ENCODE measurements at places on chromosomes 3 and 15.
A peak's percentile ranks its signal among the peaks of the same experiment; 100 is the strongest.

DNA sequence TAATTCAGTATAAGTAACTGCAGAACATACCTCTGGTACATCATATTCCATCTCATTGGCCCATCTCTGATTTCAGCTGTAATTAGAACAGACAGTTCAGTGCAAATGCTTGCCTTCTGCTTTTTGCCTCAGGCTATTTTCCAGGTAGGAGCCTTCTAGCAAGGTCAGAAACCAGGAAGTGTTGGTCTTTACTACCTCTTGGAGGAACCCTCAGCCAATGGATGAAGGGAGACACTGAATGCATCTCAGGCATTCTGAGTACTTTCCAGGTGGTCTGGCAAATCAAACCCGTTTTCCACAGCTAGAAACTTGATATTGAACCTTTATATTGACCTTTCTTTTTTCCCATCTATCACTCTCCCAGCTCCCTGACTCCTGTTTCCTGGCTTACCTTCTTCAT, 348.5 kb upstream of the SOX2 start:
- DNase-seq, result no peak

DNA sequence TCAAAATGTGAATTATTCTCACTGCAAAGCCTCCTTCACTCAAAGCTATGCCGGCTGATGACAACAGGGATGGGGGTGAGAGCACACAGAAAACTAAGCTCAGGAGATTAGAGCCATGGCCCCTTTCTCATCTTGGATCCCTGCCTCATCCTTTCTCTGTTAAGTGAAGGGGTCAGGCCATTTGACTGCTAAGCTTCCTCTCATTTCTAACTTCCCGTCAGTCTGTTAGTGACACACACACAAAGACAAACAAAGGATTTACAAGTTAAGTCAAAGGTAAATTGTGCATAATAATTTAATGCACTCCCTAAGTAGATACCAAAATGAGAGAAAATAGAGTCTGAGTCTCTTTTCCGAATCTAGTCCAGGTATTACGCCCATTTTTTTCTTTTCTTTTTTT, 1.2 kb downstream of the SS18L2 start:
- no peak for DNase-seq

GRCh38 chr3:9690451-9691450, 12.9 kb upstream of the CPNE9 start:
- DNase-seq, result no peak

DNA sequence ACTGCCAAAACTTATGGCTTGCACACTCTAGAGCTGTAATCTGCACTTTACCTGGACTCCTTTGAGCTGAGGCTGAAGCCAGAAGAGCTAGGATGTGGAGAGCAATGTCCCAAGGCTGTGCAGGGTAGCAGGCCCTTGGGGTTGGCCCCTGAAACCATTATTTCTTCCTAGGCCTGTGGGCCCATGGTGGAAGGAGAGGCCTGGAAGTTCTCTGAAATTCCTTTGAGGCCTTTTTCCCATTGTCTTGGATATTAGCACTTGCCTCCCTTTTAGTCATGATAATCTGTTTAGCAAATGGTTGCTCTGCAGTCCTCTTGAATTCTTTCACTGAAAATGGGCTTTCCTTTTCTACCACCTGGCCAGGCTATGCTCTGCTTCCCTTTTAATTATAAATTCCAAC, 102.0 kb upstream of the SGO1 start:
- DNase-seq, result no peak

DNA sequence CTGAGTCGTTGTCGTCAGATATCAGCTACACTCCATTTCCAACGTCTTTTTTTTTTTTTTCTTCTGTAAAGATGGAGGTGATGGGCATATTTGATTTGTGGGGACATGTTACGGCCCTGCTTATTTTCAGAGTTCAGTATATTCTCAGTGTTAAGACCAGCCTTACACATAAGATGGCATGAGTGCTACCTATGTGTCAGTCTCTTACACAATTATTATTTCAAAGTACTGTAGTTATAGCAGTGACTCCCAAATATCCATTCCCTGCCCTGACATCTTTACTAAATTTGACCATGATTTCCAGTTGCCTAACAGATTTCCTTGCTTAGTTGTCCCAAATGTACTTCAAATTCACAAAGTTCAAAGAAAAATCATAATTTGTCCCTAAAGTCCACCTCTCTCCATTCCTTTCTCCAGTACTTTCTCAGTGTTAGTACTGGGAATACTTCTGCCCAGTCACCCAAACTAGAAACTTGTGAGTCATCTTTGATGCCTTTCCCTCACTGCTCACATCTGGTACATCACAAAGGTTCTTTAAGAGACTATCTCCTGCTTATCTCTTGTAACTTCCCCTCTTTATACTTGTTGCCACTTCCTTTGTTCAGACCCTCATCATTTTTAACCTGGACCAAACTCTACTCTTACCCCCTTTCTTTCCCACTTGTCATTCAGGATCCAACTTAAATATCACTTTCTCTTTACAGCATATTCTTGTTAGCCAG, 67.0 kb downstream of the ZNF609 start:
- DNase-seq, result no peak

DNA sequence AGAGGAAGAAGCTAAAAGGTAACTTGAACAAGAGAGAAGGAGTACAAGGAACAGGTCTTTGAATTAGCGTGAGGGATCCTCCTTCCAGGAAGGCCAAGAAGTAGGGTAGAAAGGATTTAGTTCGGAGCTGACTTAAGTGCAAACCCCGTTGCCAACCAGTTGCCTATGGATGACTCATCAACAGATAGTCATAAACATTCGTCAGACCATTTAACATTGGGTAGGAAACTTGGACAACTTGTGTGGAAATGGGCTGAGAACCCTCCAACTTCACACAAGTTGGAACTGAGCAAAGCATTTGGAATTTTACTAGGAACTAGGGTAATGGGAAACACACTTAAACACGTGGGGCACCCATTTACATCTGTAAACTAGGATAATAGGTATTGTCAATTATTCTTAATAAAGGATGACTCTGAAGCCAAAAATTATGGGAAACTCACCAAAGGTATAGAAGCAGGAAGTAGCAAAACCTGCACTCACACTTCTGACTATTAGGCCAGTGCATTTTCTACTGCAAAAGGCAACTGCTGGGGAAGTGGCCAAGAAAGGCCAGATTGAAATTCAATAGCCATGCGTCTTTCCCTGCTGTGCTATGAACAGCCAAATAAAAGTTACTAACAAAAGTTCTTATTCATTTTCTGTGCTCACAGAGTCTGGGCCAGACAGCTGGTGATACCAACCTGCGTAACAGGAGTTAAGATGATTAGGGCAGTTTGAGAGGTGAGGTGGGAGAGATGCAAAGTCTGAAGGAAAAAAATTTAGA, 174.5 kb upstream of the TMC3 start:
- DNase-seq, result no peak

DNA sequence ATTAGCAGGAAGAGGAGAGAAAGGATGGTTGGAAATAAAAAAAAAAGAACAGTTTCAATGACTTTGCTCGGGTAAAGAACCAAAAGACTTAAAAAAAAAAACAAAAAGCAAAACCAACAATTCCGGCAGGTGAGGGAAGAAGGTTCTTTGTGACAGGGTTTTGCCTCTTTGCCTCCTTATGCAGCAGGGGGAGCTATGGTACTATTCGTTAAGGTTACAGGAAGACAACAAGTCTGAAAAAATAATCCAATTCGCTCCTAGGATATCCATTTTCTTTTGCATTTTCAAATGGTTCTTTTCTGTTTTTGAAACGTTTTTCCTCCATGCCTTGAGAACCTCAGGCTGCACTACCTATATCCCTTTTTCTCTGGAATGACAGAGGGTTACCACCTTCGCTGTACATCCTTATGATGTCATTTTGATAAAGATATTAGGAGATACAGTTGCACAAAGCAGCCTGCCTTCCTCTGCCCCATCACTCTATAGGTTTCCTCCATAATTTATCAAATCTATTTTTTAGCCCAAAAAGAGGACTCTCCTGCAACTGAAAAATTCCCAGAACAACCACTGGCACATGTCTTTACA, 55.0 kb downstream of the CFAP20DC start:
- peak; percentile 21 for DNase-seq

- no peak for DNase-seq
Observed at GRCh38 chr3:123396171-123397049, 52.5 kb downstream of the ADCY5 start.

DNA sequence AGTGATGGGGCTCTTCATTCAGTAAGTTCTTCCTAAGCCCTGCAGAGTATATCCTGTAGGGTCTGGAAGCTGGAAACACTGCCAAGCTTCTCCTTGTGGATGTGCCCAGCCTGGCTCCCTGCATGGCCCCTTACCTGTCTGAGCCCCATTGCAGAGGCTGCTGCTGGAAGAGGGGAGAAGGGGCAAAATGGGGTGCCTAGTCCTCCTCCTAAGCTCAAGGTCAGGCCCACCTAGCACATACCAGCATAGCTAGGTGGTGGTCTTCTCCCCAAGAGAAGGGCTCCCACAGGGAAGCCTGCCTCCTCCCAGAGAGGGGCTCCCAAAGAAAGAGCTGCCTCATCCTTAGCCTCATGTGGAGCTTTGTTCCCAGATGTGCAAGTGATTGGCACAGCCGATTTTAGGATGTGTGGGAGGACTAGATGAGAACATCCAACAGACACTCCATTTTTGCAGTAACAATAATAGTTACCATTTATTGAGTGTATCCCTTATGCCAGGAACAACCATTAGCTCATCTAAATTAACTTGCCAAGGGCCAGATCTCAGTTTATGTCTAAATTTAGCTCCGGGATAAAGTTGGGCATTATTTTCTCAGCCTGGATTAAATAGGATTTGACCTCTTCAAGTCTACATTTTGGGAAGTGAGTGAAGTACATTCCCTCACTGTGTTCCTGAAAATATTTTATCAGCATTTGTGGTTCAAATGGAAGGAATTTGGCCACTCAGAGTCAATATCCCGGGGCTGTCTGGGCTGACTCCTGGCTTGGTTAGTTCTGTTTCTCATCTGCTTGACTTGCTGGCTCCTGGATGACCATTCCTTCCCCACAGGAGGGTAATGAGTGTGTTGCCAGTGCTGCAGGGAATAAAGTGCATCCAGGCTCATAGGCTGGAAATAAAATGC, 291.1 kb upstream of the ROPN1 start:
- no peak for DNase-seq

DNA sequence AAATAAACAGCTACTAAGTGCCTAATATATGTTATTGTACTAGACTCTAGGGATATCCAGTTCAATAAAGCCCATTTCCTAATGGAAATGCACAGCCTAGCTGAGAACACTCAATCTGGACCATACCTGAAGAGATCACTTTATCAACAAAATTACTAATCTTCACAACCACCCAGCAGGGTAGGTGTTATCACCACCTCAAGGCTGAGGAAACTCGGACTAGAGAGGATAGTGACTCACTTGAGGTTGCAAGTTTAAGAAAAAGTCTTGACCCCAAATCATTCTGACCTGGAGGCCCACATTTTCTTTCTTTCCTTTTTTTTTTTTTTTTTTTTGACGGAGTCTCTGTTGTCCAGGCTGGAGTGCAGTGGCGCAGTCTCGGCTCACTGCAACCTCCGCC, 3.1 kb upstream of the FMN1 start:
- no peak for DNase-seq

DNA sequence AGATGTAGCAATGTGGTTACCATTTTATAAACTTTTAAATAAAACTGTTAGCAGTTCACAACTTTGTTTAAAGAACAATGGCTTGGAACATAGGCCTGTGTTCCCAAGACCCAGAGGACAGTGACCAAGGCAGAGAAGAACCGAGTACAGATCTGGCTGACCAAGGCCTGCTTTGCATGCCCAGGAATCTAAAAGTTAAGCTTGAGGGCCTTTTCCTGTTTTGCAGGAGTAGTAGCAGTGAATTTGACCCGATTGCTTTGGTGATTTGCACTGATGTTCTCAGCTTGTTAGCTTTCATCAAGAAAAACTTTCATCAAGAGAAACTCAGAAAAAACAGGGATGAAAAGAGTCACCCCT, 9.9 kb downstream of the FILIP1L start:
- DNase-seq, result no peak

GRCh38 chr3:14717307-14717706, 42.4 kb downstream of the C3orf20 start:
- no peak for DNase-seq
